ENCODE measurements at places on chromosomes 7 and 10.

DNA sequence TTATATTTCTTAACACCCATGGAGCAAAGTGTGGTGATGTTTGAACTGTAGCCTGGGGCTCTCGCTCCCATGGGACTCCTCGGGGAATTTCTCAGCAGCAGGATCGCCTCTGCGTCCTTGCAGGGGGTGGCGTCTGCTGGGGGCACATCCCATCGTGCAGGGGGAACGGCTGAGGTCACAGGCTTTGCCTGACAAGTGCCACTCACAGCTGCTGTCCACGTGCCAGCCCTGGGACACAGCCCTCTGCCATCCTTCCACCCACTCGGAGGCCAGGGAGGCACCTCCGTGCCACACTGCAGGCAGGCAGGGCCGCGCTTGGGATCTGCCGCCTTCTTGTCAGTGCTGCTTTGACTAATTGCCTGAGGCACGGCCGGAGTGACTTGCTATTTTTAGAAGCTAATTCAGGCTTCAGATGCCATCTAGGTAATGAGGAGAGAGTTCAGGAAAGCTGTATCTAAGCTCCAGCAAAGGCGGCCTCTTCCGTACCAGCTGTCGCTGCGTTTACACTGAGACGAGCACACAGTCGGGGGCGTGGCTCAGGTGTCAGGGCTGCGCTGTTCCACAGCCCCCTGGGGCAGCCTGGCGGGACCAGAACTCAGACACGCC, 45.7 kb downstream of the PITRM1 start:
- no peak for DNase-seq

- DNase-seq, result no peak
These were observed 204.3 kb downstream of the MBL2 start for GRCh38 chr10:52568309-52568708.

GRCh38 chr7:99786726-99787335, 2.8 kb upstream of the CYP3A4 start:
- no peak for DNase-seq

DNA sequence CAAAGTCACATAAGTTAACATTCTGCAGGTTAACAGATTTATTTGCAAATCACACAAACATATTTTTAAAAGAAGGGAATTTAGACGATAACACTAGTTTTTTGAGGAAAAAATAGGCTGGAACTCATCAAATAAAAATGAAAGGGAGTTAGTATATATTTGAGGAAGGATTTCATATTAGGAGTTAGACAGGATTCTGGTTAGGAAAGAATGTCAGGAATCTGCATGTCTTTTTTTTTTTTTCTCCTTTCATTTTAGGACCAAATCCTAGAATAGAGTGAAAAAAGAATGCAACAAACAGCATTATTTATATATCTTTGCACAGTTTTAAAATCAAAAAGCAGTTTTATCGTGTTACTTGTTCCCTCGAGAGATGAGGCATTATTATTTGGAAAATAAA, 8.9 kb upstream of the TRDMT1 start:
- no peak for DNase-seq

- no peak for DNase-seq
These were observed 81.3 kb upstream of the GPR22 start for GRCh38 chr7:107388604-107389003.

- DNase-seq, result no peak
These were observed 74.4 kb downstream of the NHLRC2 start for GRCh38 chr10:113928830-113929229.

- DNase-seq, result no peak
These were observed 91.0 kb upstream of the LANCL2 start for GRCh38 chr7:55274156-55274555.

GRCh38 chr10:98485959-98486358, 39.2 kb upstream of the HPS1 start:
- DNase-seq, result no peak

GRCh38 chr7:102040569-102040968, 223.1 kb downstream of the CUX1 start:
- DNase-seq, result no peak

- no peak for DNase-seq
These were observed 331.4 kb downstream of the ELMO1 start for GRCh38 chr7:37117292-37117691.

DNA sequence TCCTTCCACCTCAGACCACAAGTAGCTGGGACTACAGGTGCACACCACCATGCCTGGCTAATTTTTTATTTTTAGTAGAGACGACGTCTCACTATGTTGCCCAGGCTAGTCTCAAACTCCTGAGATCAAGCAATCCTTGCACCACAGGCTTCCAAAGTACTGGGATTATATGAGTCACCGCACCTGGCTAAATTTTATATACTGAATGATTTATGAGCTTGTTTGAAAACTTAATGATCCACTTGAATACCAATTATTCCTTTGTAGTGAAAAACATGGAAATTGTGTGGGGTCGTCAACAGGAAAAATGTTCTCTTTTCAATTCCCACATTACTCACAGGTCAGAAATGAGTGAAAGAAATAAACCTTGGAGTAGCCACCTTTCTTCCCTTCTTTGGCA, 31.3 kb downstream of the RAPGEF5 start:
- no peak for DNase-seq

Measured in CD14-positive monocyte (primary cell).